ENCODE measurements at places on chromosomes 2 and 18.

- no peak for DNase-seq
Observed at GRCh38 chr2:124424074-124424473, 399.0 kb downstream of the CNTNAP5 start.

DNA sequence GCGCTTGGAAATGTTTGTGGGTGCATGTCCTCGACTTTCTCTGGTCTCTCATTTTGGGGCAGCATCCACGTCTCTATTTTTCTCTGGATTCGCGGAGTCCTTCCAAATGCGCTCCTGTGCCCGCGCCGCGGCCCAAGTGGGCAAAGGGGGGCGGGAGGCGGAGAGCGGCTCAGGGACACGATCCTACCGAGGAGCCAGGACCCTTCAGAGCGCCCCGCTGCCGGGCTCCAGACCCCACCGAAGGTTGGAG lies 990 bp downstream of the EPAS1 start:
- DNase-seq, result no peak

DNA sequence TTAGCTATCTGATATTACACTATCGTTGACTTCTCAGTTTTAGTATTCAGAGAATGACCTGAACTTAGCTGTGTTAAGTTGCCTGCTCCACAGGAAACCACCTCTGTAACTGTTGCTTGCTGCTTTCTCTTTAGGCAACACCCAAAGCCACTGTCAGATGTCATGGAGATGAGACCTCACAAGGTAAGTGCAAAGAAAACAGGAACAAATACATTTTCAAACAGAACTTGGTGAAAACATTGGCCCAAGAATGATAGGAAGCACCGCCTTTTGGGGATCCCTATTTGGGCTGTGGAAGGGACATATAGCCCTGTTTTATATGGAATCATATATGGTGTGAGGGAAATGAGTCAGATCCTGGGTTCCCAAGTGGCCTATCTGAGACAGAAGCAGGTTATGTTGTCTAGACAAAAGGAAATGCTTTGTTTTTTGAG lies 143.4 kb downstream of the UBE2E3 start:
- DNase-seq, result no peak

DNA sequence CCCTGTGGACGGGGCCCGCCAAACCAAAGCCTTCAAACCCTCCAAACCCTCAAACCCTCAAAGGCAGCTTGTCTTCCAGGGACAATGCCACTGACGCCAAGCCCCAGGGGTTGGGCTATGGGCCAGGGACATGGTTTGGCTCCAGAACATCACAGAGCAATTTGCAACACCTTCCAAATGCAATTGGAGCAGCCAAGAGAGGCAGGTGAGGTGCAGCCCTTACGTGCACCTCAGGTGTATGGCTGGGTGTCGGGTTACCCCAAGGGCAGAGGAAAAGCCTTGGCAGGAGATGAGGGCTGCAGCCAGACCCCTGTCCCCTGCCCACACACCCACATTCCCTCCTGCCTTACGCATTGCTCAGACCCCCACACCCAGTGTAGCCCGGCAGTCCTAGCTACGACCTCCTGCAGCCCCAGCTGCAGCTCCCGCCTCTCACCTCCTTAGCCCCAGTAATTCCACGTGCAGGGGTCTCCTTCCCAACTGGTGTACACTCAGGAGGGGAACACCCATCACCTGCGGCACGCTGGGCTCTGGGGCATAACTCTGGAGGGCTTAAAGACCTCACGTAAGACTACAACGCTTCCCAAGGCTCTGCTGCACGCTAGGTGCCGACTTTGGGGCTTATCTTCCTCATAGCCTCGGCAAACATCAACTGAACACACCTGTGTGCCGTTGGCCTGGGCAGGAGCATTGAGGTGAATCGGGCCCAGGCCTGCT lies 88.7 kb downstream of the TFCP2L1 start:
- DNase-seq, result peak; percentile 63

DNA sequence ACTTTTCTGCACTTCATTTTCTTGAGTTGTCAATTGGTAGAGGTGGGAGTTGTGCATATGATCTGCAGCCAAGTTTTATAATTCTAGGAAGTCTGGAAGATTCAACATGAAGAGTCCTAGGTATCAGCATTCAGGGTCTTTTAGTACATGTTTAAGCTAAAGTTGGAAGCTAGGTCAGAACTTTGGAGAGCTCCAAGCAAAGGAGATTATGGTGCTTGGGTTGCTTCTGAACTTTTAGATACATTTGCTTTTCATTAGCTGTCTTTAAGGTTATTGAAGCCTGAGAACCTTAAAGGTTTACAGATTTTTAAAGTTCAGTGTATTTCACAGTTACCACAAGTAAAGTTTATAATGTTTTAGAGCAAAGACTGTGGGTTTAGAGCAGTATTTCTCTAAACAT lies 85.5 kb downstream of the EPC2 start:
- DNase-seq, result no peak

GRCh38 chr2:190540048-190540447 lies 5.5 kb upstream of the NEMP2 start:
- DNase-seq, result no peak

- DNase-seq, result no peak
Observed at GRCh38 chr18:77077941-77078689, 54.5 kb downstream of the MBP start.

DNA sequence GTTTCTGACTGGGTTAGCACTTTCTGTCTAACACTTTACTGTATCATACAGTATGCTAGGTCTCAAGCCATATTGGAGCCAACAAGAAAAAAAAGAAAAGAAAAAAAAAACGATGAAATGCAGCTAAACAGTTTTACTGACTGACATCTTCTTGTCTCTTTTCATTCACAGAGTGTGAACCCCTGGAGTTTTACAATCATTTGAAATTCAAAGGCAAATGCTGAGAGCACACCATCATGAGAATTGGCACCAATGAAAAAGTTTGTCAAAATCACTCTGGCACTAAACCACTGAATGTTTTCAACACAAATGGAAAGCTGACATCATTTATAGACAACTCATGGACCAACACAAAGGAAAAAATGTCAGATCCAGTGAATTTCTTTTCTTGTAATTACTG lies 513.3 kb downstream of the LRRTM4 start:
- no peak for DNase-seq

GRCh38 chr18:36249392-36249791 lies 48.1 kb upstream of the FHOD3 start:
- DNase-seq, result no peak

DNA sequence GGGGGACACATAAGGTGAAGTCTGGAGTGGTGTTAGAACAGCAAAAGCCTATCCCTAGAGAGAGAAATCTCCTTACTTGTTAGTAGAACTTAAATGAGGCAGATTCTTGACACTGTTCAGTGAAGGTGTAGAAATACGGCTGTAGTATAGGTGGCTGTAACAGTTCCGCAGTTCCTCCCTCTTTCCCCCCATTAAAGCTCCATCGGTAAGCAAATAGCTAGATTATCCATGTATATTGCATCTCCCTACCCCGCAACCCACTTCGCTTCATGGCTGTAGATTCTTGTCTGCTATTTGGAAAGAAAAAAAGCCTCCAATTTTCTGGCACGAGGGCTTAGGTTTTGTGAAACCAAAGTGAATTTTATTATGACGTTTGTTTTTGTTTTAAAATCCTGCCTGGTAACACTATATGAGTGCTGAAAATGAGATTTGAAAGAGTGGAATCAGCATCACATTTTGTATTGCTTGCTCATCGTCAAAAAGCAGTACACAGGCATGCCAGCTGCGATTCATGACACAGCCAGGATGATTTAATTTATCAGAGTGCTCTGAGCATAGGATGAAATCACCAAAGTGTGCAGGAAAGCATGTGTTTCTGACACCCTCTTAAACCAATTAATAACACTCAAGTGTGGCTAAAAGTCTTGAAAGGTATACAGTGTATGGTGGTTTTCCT lies 1.4 kb downstream of the FAM171B start:
- no peak for DNase-seq

GRCh38 chr18:4126939-4127338 lies 328.2 kb downstream of the DLGAP1 start:
- DNase-seq, result no peak

- no peak for DNase-seq
Observed at GRCh38 chr2:168749297-168749696, 53.1 kb upstream of the NOSTRIN start.

- DNase-seq, result no peak
Observed at GRCh38 chr2:164677733-164678132, 56.5 kb upstream of the GRB14 start.

- no peak for DNase-seq
Observed at GRCh38 chr2:102313025-102313424, 1.7 kb downstream of the IL1RL1 start.

GRCh38 chr2:99640635-99641151 lies 150.9 kb upstream of the REV1 start:
- DNase-seq, result no peak

DNA sequence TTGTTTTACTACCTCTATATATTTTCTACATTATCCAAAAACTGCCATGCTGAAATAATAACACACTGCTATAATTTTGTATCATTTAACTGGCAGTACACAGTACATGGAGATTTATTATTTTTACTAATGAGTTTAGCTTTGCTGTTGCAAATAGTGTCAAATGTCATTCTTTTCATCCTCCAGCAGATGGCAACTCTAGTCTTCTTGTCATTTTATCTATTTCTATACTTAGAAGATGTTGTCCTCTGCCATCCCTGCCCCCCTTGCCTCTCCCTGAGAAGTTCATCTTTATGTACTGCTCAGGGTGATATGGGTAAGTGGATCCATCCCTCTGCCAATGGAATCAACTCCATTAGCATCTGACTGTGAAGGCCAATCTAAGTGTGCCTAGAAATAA lies 21.7 kb upstream of the LRRTM1 start:
- no peak for DNase-seq

- DNase-seq, result no peak
Observed at GRCh38 chr2:182949052-182949451, 82.6 kb upstream of the FRZB start.

- no peak for DNase-seq
Observed at GRCh38 chr2:99421469-99421868, 68.3 kb downstream of the REV1 start.

DNA sequence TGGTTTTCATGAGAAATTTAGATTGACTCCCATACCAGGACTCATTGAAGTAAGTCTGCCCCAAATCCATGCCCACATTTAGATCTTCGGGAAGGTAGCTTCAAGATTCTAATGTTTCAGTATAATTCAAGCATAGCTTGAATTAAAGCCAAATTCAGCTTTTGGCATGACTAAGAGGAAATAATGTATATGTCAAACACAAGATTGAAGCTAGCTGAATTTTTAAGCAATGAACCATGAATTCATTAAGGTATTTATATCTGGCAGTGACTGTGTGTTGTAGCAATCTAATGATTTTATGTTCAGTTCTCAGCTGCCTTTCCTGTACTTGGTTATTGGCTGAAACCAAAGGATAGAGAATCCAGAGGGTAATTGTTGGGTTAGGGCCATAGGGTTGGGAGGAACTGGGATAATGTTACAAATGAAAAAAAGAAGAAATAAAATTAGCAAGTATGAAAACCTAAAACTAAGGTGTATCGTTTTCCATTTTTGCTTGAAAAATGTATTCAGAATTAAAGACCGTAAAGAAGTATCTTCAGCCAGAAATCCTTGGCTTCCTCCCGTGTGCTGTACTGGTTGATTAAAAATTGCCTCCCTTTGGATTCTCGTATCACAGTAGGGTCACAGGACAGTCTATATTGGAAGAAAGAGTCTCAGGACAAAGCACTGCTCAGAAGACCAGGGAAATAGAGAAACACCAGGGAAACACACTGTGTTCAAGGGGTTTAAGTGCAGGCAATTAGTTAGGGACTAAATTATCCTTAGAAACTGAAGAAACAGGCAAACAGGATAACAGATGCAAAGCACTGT lies 119.0 kb upstream of the FN1 start:
- DNase-seq, result no peak

DNA sequence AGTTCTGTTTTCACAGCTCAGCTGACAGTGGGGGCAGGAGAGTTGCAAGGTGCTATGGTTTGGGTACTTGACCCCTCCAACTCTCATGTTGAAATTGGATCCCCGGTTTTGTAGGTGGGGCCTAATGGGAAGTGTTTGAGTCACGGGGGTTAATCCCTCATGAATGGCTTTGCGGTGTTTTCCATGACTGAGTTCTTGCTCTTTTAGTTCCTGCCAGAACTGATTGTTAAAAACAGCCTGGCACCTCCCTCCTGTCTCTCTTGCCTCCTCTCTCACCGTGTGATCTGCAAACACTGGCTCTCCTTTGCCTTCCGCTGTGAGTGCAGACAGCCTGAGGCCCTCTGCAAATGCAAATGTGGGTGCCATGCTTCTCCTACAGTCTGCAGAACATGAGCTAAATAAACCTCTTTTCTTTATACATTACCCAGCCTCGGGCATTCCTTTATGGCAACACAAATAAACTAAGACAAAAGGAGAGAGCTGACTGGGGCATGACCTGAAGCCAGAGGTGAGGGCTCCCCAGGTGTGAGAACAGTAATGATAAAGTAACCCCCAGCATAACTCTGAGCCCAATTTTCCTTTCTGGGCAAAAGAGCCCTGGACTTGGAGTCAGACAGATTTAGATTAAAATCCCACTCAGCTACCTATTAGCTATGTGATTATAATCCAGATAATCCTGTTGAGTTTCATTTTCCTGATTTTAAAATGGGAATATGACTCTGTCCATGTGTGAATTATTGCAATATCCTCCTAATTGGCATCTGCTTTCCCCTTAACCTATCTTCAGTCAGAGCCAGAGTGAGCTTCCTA lies 64.9 kb upstream of the CAPN13 start:
- no peak for DNase-seq

DNA sequence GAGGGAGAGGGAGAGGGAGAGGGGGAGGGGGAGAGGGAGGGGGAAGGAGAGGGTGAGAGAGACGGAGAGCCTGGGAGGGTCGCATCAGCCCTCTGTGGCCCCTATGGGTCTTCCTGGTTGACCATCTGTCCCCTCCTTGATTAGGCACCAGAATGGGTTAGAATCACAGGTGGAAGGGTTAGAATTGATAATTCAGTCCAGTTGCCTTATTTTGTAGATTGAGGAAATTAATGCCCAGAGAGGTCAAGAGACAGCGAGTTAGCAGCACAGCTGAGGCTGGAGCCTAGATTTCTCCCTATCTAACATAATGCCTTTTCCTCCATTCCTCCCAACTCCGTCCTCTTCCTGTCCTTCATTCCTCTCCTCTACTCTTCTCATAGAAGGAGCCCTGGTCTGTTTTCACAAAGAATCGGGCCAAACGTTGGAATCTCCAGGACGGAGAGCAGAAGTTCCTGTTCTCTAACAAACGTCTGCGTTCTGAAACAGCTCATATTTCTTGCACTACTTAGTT lies 338 bp upstream of the THUMPD2 start:
- DNase-seq, result no peak

GRCh38 chr2:18464913-18465312 lies 95.5 kb downstream of the RDH14 start:
- no peak for DNase-seq

DNA sequence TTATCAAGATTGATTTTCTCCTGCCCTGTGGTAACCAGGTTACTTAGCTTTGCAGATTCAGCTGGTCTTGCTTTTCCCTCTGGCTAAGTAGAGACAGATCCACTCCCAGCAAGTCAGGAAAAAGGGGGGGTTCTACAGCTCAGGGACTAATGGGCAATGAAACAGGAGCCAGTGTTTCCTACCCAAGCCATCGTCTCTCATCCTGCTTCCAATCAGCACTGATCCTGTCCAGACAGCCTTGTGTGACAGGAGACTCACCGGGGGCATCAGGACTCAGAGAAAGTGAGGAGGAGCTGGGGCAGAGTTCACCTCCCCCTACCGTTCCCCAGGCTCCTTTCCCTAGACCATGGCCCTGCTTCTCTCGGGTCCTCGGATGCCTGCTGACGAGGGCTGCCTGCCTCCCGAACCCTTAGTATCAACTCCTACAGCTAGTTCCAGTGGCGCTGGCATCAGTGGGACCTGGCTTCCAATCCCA lies 307.6 kb downstream of the ALK start:
- no peak for DNase-seq
